ENCODE measurements at places on chromosomes 12 and 14.

DNA sequence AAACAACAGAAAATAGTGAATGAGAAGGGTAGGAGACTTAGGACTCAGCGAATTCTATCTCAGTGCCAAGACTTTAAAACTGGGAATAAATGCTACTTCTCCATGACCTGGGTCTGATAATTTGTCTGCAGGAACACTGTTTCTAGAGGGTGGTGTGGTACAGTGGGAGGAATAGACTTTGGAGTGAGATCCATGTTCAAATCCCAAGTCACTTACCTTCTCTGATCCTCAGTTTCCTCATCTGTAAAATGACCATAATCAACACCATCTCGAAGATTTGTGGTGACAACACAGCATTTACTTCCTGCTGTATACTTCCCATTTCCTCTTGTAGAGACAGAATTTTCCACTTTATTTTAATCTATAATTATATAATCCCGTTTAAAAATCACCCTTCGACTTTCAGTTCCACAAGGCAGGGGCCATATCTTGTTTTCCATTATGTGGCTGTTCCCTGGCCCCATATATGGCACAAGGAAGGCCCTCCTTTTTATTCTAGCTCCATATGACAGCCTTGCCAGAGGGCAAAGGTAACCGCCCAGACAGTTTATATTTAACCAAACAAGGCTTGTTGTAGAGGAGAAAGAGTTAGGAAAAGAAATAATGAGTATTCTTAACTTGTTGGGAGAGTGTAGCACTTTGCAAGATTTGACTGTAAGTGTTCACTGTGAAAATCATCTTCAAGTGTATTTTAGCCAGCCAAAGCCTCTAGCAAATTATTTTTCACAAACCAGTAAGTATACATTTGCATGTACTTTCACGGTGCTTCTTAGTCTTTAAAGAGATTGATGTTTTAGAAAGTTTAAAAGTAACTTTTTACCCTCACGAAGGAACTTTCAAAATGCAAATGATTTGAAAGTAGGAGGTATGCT lies 243.1 kb downstream of the AKAP6 start:
- DNase-seq = no peak

- no peak for DNase-seq
These were observed 156.0 kb upstream of the PLEKHG7 start for GRCh38 chr12:92546635-92547348.

DNA sequence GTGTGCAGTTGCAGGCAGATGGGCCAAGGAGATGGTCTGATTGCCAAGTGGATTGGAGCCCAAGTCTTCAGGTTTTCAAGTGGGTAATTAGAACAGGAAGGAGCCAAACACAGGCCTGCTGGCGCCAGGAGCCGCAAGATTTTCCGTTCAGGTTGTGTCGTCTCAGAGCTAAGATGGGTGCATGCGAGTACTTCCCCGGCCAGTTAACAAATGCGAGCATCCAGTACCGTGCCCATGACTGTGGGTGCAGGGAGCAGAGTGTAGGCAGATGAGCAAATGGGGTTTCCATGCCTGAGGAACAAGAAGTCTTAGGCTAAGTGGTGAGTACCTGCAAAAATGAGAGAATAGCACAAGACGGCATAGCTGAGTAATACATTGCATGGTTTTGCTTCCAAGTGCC lies 90.5 kb downstream of the CHST11 start:
- DNase-seq = no peak

DNA sequence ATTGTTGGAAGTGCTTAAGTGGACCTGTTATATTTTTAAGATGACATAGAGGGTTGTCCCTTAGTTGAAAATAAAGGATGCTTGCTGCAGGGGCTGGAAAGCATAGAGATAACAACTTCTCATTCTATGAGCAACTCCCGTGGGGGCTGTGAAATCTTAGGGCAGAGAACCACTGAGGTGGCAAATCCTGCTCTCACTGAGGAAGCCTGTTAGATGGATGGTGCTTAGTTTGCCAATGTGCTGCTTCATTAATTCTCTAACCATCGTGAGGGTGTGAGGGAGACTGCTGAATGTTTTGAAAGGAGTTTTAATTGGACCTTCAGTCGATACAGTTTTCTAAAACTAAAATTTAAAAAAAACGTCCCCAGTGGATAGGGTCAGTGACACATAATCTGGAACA lies 46.5 kb downstream of the PTPRO start:
- DNase-seq = no peak

Measured in adrenal gland (tissue), 19 donors.